ENCODE measurements at places on chromosomes 2 and 18.

DNA sequence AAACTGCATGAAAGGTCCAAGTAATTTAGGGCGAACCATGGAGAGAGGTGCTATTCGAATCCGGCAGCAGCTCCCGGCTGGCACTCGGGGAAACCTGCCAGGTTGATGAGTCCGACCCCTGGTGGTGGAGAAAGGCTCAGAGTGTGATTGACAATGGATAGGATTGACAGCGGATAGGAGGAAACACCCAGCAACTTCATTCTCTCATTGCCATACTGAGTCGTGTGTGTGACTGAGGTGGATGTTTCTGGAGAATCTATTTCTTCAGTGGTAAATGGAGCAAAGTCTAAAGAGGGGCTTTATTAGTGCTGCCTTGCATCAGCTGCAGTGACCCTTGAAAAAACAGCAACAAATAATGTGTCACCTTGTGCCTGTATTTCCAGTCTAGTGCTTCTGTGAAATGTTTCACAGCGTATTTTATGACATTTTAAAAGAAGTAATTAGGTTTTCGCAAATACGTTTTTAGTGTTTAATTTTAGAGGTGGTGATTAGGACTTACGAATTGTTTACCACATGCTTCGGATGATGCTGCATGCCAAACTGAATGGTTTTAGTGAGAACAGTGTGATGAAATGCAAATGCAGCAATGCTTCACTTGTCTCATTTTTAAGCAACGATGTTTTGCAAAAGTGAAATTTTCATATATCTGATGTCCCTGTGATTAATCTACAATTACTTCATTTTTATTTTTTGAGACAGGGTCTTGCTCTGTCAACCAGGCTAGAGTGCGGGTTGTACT lies 102.0 kb downstream of the DCDC2C start:
- no peak for DNase-seq

- DNase-seq = no peak
Measured at GRCh38 chr2:174635776-174636404, 38.3 kb upstream of the WIPF1 start.

DNA sequence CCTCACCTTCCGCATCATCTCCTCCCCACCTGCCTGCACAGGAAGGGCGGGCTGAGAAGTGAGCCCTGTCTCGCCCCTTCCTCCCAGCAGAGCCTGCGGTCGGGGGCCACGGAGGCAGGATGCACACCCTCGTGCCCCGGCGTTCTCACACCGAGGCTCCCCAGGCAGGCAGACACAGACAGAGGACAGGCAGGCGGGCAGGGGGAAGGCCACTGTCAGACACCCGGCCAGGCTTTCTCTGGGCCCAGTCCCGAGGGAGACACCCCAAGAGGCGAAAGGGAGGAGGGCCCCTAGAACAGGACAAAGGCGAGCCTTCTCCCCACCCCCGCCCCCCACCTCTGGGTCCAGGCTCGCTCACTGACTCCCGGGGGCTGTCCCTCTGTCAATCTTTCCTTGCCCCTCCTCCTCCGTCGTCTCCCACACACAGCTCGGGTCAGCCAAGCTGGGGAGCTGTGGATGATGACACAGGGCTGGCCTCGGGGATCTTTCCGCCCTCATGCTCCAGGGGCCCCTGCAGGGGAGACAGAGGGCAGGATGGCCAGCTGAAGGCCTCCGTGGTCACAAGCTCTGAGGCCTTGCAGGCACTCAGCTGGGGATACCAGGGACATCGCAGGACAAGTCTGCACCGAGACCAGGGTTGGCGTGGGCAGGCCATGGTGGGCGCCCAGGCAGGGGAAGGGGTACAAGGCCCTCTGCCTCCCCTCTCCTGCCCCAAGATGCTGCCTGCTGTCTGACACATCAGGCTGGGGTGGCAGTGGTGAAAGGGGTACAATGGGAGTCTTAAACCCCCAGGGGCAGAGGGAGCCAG lies 24.9 kb downstream of the BIN1 start:
- peak; percentile 36 for DNase-seq

DNA sequence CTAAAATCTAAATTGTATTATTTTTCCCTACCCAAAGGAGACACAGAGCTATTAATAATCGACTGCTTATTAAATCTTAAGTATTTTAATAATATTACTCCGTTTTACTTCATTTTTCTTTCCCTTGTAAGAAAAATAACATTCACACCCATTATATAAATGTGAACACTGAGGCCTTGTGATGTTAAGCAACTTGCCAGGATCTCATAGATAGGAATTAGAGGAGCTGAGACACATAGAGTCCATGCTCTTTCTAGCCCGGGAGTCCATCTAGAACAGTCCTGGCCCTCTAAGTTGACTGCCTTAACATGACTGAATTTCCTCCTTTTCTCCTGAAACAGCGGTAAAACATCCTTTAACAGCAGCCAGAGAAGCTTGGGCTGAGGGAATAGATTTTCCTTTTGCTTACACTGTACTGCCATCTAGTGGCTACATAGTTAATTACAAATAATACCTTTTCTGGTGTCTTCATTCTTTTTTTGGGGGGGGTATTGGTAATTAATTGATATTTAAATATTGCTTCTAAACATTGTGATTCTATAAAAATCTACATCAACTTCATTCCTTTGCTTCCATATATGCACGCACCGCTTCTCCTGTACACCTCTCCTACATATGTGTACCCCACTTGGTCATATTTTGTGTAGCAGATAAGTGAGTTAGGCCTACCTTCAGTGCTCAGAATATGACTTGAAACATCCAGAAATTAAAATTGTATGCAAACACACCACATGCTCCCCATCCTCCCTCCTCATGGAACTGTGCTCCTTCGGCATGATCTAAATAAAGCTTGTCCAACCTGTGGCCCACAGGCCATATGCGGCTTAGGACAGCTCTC lies 125.8 kb upstream of the HNMT start:
- no peak for DNase-seq

GRCh38 chr2:114111329-114111728 lies 221.4 kb downstream of the ACTR3 start:
- no peak for DNase-seq

DNA sequence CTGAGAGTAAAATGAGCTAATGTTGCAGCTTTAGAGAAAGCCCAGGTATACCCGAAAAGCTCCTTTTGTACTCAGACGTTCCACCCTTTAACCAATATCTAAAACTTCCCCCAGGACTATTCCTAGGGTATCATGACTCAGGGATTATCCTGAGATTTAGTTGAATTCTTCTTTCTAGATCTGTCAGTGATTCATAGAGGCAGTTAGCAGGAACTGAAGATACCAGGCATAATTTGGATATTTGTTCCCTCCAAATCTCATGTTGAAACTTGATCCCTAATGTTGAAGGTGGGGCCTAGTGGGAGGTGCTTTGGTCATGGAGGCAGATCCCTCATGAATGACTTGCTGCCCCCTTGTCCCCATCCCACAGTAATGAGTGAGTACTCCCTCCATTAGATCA lies 161.2 kb upstream of the LRP1B start:
- DNase-seq = no peak

DNA sequence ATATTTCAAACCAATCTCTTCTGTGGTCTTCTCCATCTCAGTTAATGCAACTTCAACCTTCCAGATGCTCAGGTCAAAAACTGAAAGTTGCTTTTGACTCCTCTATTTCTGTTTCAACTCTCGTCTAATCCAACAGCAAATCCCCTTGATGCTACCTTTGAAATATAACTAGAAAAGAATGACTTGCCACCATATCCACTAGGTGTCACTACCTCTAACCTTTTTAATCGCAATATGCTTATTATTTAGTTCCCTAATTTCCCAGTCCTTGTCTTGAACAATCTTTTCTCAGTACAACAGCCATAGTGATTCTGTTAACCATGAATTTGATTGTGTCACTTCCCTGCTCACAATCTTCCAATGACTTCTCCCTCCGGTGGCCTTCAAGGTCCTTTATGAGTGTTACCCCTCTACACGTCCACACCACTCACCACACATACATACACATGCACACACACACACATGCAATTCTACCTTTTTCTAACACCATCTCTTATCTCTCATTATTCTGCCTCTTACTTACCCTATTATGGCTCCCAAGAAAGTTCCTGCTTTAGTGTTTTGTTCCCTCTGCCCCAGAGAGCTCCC lies 245.5 kb upstream of the KCNJ3 start:
- DNase-seq = no peak

- DNase-seq = no peak
Measured at GRCh38 chr2:176234156-176234555, 35.1 kb upstream of the MTX2 start.

DNA sequence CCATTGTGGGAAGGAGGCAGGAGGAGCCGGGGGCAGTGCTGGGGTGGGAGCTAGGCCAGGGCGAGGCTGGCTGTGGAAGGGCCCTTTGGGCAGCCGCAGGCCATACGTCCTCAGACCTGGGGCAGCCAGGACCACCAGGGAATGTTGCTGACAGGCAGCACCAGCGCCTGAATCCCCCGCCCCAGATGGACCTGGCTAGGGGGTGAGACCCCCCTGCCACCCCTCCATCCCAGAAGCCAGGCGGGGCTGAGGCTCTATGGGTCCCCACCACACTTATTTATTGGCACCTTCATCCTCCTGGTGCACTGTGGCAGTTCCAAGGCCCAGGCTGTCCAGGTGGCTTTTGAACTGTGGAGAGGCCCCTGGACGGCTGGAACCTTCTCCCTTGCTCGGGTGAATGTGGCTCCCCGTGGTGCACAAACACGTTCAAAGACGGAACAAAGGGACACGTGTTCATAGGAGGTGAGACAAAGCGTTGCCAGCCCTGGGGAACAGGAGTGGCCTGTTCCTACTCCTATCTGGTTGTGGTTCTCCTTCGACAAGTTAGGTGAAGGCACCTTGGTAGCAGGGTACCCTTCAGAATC lies 35.1 kb downstream of the RAMP1 start:
- DNase-seq = no peak

DNA sequence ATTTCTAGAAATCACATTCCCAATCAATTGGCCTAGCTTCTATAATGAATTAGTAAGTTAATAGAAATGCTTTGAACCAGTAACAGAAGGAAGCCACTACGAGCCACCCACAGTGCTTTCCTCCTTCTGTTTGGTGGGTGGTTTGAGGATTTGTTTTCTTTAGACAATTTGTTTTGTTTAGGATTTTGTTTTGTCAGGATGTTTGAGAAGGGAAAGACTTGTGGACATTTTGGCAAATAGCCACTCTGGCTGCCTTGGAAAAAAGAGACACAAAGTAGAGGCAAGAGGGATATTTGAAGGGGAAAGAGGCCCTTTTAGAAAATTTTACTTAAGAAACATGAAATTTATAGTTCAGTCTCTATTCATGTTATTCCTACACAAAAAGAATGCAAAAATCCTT lies 47.7 kb downstream of the TANK start:
- DNase-seq = no peak

DNA sequence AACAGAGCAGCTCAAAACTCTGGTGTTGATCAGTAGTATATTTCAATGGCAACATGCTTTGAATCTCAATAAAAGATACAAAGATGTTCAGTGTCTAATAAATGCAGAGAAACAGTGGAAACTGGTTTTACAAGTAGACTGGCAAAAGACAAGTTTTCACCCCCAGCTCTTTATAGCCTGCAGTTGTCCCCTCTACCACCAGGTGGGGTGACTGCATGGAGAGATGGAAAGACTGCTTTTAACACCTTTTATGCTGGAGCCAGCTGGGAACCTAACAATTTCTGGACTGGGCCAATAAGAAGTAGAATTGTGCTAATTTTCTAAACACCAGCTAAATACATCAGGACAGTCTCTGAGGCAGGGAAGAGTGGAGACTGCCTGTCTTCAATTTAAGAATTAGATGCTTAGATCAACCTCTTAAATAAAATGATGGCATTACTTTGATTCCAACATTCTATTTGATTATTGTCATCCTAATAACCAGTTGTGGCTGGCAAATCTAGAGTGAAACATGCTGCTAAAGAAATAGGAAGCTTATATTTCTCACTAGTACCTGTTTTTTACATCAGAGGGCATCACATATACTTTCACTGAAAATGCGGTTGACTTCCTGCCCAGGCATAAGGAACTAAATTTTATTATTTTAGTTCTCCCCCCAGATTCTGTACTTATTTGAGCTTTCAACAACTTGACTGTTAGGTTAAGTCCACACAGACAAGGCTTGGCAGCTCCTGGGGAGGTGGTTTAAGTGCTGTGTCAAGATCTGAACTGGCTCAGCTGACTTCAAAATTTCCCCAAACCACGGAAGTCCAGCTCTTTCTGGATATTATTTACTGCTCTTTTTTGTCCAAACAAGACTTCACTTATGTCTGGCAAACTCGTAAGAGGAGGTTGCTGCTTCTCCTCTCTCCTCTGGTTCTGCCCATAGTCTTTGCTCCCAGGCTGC lies 140.5 kb downstream of the TPGS2 start:
- no peak for DNase-seq

- DNase-seq = no peak
Measured at GRCh38 chr18:46211816-46212215, 107.6 kb downstream of the HAUS1 start.

DNA sequence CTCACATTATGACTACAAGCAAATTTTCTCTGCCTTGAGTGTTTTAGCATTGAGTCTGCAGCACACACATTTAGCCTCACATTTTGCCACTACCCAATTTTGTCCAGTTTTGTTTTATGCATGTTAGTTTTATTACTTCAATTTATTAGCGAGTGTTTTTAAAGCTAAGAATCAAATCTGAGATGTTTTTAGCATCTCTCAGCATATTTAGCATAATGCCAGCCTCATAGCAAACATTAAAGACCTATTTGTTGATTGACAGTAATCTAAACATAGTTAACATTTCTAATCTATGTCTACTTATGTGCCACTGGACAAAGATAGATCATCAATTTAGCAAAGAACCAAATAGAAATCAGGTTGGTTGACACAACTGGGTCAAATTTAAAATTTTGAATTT lies 94.1 kb upstream of the NXPH2 start:
- DNase-seq = no peak

- no peak for DNase-seq
Measured at GRCh38 chr2:192082121-192082520, 112.6 kb downstream of the TMEFF2 start.

DNA sequence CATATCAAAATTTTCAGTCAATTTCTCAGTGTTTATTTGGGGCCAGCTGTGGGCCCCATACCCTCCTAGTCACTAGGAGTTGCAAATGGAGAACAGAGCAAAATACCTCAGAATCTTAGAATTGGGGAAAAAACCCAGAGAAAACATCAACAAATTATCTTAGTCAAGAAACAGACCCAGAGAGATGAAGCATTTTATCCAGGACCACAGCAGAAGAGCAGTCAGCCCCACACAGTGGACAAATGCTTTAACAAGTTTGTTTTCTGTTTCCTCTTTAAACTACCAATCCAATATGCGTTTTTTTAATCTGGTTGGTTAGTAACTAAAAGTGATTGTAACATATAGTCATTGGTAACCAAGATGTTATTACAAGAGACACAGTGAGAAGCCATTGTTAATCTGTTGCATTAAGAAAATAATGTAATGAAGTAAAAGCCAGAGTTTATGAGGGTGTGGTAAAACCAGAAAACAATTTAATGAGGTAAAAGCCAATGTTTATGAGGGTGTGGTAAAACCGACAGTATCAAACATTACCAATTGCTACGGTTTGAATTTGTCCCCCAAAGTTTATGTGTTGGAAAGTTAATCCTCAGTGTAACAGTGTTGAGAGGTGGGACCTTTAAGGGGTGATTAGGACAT lies 60.7 kb upstream of the COX7A2L start:
- DNase-seq = no peak

Data from stimulated activated CD4-positive, alpha-beta T cell treated with anti-CD3 and anti-CD28 coated beads, TNF-alpha, amount 100 ng/mL, for 1 hour (primary cell).